AML-193 (cell line): ENCODE measurements at places on chromosomes 6 and 20.

DNA sequence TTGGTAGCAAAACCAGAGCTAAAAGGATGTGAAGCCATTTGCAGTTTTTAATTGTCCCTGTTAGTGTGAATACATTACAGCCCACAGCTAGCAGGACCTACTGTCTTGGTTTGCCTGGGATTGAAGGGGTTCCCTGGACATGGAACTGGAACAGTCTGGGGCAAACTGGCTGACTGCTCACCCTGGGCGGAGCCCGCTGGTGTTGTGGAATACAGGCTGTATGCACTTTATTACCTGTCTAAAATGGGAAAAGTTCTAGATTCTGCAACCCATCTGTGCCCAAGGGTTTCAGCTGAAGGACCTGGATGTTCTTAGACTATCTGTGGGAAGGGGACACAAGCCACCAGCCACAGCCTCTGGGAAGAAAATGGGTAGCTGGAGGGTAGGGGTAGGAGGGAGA lies 12.2 kb upstream of the CDKN1A start:
- DNase-seq, result no peak

GRCh38 chr20:11248687-11249638 lies 575.2 kb upstream of the JAG1 start:
- DNase-seq, result no peak

GRCh38 chr6:50718566-50718965 lies 5.2 kb downstream of the TFAP2D start:
- no peak for DNase-seq

DNA sequence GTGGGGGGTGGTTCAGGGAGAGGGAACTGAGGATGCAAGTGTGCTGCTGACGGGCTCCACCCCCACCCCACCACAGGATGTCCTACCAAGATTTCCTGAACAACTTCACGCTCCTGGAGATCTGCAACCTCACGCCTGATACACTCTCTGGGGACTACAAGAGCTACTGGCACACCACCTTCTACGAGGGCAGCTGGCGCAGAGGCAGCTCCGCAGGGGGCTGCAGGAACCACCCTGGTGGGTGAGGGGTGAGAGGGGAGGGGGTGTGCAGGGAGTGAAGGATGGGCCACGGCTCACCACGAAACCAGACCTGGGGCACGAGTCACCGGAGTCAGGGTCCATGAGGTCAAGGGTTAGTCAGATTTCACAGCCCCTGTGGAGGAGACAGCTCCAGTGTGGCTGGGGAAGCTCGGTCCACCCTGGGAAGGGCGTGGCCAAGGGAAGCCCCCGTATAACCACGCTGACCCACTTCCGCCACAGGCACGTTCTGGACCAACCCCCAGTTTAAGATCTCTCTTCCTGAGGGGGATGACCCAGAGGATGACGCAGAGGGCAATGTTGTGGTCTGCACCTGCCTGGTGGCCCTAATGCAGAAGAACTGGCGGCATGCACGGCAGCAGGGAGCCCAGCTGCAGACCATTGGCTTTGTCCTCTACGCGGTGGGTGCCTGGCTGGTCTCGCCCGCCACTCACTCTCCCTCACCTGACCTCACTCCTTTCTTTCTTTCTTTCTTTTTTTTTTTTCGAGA lies 18.3 kb downstream of the CAPN11 start:
- DNase-seq, result no peak

DNA sequence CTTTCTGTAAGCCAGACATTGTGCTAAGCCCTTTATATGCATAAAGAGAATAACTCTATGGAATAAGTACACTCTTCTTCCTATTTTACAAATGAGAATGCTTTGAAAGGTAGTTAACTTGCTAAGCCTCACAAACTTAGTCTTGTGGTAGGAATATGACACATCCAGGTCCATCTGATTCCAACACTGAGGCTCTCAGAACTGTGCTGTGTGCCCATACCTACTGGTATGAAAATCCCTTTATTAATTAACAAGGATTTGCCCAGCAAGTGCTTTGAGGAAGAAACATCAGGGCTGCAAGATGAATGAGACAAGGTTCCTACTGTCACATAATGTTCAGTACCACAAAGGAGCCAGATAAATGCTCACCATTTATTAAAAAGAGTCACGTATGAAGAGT lies 122.6 kb downstream of the TNFRSF21 start:
- DNase-seq, result no peak

GRCh38 chr20:6034134-6034969 lies 19.5 kb downstream of the LRRN4 start:
- DNase-seq, result no peak

DNA sequence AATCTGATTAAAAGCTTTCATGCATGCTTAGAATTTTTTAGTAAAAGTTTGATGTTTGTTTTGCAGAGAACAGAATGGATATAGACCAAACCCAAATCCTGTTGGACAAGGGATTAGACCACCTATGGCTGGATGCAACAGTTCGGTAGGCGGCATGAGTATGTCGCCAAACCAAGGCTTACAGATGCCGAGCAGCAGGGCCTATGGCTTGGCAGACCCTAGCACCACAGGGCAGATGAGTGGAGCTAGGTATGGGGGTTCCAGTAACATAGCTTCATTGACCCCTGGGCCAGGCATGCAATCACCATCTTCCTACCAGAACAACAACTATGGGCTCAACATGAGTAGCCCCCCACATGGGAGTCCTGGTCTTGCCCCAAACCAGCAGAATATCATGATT lies 133.6 kb downstream of the NCOA3 start:
- DNase-seq, result no peak

- DNase-seq, result no peak
Measured at GRCh38 chr6:168054765-168055560, 24.0 kb downstream of the FRMD1 start.

DNA sequence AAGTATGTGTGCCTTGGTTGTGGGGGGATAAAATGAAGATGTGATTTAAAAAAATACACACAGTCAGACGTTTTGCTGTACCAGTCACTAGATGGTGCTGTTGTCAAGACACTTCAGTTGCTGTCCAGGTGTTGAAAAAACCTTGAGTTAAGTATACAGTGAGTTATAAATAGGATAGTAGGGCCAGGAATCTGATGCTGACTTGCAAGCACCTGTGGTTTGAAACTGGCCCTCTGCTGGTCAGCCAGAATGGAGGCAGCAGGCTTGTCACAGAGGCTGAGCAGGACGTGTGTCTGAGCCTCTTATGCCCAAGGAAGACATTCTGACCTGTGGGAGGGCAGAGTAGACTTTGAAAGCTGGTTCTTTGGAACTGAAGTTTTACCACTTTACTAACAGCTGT lies 27.8 kb downstream of the RNF8 start:
- DNase-seq, result peak; percentile 77

DNA sequence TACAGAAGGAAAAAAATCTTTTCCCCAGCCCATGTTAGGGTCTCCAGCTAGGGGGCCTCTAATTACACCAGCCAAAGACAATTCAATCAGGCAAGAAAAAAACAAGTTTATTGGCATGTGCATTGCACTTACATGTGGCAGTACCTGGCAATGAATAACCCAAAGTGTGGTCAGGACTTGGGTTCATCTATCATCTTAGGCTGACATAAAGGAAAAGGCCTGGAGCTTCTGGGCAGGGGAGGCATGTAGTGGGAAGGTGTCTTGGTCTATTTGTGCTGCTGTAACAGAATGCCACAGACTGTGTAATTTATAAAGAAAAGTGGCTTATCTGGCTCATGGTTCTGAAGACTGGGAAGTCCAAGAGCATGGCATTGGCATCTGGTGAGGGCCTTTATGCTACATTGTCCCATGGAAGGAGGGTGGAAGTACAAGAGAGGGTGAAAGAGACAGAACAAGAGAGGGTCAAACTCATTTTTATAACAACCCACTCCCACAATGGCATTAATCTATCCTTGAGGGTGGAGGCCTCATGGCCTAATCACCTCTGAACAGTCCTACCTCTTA lies 4.4 kb upstream of the PYGB start:
- no peak for DNase-seq

- no peak for DNase-seq
Measured at GRCh38 chr6:29992807-29993206, 50.5 kb downstream of the HLA-A start.

DNA sequence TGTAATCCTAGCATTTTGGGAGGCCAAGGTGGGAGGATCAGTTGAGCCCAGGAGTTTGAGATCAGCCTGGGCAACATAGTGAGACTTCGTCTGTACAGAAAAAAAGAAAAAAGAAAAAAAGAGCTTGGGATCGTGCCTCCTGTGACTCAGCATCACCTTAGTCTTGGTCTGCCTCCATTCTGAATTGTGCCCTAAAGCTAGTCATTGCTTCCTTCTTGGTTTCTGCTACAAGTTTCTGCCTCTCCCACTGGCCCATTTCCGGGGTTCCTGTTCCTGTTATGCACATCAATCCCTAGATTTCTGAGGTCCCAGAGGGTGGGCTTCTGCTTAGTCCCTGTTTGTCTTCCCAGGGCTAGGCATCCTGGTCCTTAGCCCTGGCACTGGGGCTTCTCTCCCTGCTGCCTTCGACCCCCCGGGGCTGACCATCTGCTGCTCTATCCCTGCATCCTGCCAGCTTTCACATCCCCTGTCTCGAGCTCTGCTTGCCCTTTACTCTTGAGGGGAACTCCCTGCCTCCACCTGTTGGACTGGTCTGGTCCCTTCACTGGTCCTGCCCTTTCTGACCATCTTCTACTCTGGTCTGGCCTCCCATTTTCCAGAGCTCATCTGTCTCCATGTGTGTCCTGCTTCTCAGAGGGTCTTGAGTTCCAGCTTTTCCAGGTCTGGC lies 77.5 kb upstream of the ESR1 start:
- DNase-seq, result no peak

DNA sequence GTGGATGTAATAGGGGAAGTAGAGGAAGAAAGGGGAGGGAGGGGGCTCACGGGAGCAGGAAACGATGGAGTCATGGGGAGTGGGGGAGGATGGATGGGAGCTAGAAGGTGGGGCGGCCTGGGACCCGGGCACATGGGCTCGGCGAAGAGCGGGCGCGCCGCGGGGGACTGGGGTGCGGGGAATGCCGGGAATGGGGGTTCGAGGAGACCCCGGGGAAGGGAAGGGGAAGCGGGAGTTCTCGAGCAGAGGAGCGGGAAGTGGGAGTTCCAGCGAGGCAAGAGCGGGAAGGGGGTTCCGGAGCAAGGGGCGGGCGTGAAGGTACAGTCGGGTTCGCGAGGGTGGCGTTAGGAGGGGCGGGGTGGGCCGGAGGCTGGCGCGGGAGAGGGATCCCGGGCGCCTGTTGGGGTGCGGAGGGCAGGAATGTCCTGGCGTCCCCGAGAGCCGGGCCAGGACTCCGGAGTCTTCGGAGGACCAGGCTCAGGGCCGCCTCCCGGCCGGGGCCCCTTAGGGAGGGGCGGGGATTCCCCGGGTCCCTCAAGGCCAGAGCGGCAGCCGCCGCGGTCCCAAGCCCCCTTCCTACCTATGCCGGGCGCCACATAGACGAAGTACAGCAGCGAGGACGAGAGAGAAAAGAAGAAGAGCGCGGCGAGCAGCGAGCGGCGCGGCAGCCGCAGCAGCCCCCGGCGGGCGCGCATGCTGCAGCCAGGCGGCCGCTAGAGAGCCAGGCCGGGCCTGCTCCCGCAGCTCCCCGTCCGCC lies 504 bp downstream of the B4GALT5 start:
- peak; percentile 64 for DNase-seq

DNA sequence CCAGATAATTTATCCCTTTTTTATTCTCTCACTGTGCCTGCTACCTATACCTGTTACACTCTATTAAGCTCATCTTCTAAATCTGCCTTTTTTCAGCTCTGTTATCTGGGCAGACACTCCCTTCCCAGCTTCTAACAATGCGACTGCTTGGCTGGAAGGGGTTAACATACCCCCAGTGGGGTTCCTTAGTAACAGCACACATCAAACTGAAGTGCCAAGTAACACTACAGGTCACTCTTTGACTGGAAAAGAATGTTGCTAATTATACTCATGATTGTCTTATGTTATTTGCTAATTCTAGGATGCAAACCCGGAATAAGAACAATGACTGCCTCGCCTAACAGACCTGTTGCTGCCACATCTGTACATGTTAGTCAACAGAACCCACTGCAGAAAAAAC lies 203.5 kb downstream of the EPM2A start:
- no peak for DNase-seq

GRCh38 chr6:15876406-15876805 lies 213.6 kb upstream of the DTNBP1 start:
- no peak for DNase-seq

GRCh38 chr6:90146921-90147649 lies 149.6 kb downstream of the BACH2 start:
- peak; percentile 95 for DNase-seq

GRCh38 chr6:34067814-34068213 lies 78.1 kb downstream of the GRM4 start:
- DNase-seq, result no peak

DNA sequence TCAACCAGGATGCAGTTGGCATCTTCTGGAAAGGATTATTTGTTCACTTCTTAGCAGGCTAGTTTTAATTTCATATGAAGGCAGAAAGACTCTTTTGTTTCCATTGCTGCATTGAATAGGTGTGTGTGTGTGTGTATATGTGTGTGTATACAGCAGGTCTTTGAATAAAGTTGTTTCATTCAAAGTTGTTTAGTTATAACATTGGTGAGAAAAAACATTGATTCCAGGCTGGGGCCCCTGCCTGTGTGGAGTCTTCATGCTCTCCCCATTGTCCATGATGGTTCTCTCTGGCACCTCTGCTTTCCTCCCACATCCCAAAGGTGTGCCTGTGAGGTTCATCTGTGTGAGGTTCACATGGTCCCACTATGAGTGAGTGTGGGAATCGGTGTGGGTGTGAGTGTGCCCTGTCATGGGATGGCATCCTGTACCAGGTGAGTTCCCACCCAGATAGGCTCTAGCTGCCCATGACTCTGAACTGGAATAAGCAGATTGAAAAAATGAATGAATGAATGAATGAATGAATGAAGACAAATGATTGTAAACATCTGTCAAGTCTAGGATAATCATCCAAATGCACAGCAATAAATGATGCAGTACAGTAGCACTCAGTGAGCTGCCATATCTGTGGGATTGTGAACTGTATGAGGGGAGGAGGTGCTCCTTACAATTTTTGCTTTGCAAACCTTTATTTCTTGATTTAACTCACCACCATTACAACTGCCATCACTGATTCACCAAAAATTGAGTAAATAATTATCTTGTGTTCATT lies 156.0 kb downstream of the ADGRG6 start:
- no peak for DNase-seq

GRCh38 chr6:19668710-19669109 lies 168.5 kb upstream of the ID4 start:
- no peak for DNase-seq

DNA sequence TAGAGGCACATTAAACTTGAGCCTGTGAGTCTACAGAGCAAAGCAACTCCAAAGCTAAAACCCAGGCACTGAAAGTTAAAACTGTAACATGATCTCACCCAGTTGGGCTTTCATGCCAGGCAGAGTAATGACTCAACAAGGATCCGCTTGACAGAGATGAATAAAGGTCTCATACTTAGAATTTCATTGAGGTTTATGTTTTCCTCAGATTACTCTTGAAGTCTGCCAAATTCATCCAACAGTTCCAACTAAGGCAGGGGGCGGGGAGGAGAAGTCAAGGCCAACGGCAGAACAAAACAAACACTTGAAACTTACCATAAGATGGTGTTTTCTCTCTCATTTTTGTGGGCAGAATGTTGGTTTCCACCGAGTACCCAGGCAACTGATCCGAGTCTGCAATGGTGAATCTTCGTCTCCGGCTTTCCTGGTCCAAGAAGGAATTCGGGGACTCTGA lies 54.0 kb upstream of the IPCEF1 start:
- no peak for DNase-seq

GRCh38 chr6:9520417-9521151 lies 894.3 kb downstream of the TFAP2A start:
- DNase-seq, result no peak

GRCh38 chr6:16007146-16007545 lies 121.7 kb upstream of the MYLIP start:
- DNase-seq, result peak; percentile 42
